ENCODE measurements at places on chromosomes 1 and 21.

GRCh38 chr1:170664093-170664827, at the start of gene PRRX1:
PRRX1 (plus strand) TSS chr1:170664131; CDS start chr1:170664219, 88 bp downstream.
- DNase-seq: no peak

- peak; percentile 15 for DNase-seq
Measured at GRCh38 chr1:11654137-11654938, at the start of the genes FBXO2 and FBXO44. FBXO2 (minus strand) TSS chr1:11654429; CDS start chr1:11654340, 89 bp downstream. FBXO44 (plus strand) TSS chr1:11654877; CDS start chr1:11655836, 959 bp downstream.

- no peak for DNase-seq
Measured at GRCh38 chr1:112722601-112723510, 7.7 kb upstream of the PPM1J start.

DNA sequence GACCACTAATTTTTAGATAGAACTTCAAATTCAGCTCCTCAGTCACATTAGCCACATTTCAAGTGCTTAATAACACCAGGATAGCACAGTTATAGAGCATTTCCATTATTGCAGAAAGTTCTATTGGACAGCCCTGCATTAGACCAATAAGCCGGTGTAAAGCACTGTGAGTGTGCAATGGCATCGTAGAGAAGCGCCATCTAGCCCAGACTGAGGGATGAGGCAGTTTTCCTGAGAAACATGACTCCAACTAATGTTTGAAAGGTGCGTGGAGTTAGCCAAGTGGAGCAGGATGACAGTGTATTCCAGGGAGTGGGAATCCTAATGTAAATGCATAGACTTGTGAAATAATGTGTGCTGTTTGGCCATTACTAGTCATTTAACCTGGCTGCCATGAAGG, 7.7 kb downstream of the RPE65 start:
- no peak for DNase-seq

DNA sequence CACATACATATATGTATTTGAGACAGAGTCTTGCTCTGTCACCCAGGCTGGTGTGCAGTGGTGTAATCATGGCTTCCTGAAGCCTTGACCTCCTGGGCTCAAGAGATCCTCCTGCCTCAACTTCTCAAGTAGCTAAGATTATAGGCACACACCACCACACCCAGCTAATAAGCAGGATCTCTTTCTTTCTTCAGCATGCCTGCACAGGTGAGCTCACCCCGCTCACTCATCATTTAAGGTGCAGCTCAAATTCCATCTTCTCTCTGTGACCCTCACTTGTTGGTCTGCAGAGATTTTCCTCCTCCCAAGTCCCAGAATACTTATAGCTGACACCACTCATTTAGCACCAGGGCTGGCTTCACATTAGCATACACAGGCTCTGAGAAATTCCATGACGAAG, 209.1 kb upstream of the MAP1LC3C start:
- no peak for DNase-seq

- DNase-seq: no peak
Measured at GRCh38 chr1:242456726-242457269, 67.7 kb downstream of the PLD5 start.

DNA sequence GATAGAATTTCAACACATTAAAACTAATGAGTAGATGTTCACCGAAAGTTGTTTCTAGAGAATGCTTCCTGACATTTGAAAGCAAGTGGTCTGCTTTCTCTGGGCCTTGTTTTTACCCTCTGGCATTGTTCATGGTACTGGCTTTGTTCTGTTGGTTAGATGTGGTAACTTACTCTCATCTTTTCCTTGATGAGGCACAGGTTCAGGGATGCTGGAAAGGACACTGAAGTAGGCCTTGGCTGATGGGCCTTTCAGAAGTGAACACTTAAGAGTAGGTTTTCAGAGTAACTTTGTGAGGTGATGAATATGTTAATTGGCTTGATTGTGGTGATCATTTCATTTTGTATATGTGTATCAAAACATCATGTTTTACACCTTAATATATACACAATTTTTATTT, 55.8 kb downstream of the DYRK1A start:
- DNase-seq: no peak

- DNase-seq: peak; percentile 44
Measured at GRCh38 chr1:53585129-53585528, 125.9 kb downstream of the DMRTB1 start.

DNA sequence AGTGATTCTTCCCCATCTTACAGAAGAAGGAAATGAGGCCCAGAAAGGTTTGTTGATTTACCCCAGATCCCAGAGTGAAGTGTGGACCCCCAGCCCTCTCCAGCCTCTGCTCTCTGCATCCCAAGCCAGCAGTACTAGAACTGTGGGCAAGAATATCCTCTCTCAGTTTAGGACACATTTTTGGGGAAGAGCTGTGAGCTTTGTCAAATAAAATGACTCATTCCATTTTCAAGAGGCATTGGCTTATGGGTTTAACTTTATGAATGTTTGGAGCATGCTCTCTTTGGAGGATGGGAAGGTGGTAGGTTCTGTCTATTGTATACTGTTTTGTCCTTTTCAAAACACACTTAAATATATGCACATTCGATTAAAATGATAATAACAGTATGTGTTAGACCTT, 70.6 kb upstream of the CNTN2 start:
- no peak for DNase-seq

DNA sequence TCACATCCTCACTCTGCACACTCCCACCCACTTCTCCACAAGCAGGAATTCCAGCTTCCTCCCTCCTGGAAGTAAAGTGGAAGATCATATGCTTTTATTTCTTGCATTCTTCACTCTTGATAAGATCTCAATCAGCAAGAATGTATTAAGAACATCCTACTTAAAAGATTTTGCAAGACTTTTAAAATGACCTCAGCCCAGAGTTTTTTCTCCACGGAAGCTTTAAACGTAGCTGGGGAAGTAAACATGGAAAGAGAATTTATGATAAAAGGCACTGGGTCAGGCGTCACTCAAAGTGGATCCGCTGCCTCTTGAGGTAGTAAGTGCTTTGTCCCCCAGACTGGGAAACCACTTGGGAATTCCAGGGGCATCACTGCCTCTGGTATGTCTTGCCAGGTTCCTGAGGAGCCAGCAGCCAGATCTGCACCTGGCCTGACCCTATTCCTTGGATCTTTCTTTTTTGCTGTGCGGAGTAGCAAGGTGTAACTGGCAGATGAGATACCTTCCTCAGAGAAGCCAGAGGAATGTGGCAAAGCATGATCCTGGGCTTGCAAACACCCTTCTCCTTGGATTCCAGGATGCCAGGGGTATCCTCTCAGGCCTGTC, 33.9 kb downstream of the CDK18 start:
- DNase-seq: no peak

DNA sequence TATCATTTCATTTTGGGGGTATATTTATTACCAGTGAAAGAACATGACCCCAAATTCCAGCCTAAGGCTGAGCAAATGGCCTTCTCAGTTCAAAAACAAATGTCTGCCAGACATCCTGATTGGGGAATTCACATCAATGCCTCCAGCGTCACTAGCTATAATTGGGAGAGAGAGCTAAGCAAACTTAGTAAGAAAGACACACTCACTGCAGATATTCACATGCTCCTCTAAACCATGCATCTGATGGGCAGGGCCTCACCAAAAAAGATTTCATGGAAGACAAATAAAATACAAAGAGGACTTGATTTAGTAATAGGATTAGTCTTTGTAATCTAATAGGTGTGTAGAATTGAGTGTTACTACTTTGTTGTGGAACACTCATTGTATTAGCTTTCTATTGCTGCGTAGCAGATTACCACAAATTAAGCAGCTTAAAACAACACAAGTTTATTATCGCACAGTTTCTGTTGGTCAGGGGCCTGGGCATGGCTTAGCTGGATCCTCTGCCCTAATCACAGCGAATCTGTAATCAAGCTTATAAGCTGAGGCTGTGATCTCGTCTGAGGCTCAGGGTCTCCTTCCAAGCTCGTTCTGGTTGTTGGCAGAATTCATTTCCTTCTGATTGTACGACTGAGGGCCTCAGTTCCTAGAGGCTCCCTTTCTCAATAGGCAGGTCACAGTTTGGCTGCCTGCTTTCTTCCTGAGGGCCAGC, 243.0 kb downstream of the PBX1 start:
- no peak for DNase-seq

GRCh38 chr1:16119926-16120325, 35.9 kb downstream of the EPHA2 start:
- no peak for DNase-seq

DNA sequence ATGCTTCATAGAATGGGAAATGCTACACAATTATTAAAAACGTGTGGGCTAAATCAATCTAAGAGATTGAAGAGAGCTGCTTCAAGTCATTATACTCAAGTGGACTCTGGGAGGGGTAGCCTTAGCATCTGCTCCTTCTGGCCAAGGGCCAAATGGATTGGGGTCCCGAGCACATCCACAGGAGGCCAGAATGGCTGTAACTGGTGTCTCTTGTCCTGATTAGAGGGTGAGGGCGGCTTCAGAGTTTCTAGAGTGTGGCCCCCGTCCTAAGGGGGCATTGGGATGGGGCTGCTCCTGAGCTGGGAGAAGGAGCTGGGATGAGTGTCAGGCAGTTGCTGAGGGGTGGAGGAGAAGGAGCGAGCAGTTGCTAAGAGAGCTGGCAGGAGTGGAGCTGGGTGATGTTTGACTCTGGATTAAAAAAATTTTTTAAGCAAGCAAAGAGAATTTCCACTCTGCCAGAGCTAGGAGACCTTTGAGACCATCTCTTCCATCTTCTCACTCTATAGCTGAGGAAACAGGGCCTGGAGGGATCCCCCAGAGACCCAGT, 71.3 kb upstream of the TLR5 start:
- no peak for DNase-seq

- no peak for DNase-seq
Measured at GRCh38 chr1:215220346-215220745, 137.8 kb downstream of the KCNK2 start.

GRCh38 chr1:6129313-6129712, 50.8 kb downstream of the CHD5 start:
- DNase-seq: no peak

DNA sequence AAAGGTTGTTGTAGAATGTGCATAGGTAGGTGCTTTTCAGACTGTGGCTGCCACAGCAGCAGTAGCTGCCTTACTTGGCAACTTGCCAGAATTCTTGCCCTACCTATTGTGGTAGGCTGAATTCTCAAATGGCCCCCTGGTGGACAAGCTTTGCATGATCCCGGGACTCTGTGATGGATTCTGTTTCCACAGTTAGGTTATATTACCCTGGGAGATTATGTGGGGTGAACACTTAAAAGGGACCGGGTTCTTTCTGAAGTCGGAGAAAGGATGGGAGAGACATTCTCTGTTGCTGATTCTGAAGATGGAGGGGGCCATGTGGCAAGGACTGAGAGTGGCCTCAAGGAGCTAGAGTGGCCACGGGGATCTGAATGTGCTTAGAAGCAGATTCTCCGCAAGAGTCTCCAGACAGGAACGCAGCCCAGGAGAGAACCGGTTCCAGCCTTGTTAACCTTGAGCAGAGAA, 32.1 kb upstream of the KCNE1 start:
- DNase-seq: peak; percentile 42

GRCh38 chr21:22711636-22712035, 1713.4 kb downstream of the NCAM2 start:
- no peak for DNase-seq

- no peak for DNase-seq
Measured at GRCh38 chr1:27548858-27549719, 54.9 kb downstream of the AHDC1 start.

DNA sequence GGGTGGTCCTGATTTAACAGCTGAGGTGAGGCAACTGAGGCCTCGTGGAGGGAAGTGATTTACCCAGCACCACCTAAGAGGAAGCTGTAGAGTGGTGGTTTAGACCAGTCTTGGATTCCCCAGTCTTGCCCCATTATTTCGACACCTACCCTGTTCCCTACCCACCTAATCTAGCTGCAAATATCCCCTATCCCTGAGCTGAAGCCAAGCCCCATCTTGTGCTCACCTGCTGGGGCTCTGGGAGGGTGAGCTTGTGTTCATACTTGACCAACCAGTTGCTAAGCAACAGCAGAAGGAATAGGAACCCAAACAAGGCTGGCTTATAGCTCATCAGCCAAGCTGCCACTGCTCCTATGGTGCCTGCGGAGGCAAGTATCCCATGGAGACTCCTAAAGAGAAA, 2.0 kb downstream of the TEX46 start:
- no peak for DNase-seq

DNA sequence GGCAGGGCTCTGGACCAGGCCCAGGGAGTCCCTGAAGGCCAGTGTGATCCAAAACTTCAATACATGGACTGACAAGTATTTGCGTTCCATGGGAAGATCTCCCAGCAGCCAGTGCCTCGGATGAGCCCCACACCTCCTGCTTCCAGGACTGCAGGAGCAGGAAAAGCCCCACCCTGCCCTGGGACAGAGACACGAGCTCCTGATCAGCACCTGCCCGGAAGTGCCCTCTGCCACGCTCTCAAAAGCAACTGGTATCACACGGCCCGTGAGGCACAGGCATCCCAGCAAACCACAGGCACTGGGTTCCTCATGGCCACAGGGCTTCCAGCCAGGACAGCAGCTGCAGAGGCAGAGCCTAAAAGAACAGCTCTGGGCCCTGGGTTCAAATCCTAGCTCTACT, 48.6 kb downstream of the ACOT7 start:
- DNase-seq: no peak

DNA sequence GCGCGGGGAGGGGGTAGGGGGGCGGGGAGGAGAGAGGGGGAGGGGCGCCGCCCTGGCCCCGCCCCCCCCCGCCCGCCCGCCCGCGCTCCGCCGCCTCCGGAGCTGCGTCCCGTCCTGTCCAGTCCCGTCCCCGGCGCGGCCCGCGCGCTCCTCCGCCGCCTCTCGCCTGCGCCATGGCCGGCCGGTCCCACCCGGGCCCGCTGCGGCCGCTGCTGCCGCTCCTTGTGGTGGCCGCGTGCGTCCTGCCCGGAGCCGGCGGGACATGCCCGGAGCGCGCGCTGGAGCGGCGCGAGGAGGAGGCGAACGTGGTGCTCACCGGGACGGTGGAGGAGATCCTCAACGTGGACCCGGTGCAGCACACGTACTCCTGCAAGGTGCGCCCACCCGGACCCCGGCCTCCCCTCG, at the start of gene AGRN:
Gene AGRN (plus strand): TSS at position 121 of the 405 bp plus-strand sequence. CDS start 53 bp downstream, at position 174.
- DNase-seq: no peak

DNA sequence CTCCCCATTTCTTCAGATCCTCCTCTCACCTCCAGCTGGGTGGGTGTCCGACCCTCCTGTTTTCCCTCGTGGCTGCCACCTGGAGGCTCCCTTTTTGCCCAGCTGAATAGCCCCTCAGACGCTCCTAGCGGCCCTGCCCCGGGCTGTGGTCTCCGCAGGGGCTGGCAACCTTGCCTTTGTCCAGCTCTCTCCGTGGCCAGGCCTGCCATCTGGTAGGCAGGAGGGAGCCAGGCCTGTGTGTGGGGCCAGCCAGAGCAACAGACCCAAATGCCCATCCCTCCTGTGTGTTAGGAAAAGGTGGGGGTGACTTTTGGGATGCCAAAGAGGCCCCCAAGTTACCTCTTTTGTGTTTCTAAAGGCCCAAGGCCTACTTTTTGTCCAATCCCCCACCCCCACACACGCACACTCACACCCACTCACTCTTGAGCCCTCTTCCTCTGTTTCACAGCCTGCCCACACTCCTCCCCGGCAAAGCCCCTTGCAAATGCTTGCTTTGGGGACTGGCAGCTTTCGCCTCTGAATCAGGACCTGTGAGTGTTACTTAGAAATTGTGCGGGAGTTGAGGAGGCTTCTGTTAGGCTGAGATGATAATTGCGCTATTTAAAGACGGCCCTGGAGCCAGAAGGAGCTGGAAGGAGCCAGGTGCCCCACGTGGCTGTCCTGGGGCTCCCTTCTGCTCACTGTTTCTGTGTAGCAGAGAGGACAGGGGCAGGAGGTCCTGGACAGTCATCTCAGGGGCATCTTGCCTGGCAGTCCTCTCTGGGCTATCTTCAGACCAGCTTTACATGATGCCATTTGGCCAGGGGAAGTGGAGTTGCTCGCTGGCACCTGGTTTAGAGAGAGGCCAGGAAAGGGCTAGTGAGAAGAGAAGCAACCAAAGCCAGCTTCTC, 9.1 kb downstream of the PPFIA4 start:
- DNase-seq: no peak
